ENCODE measurements at places on chromosomes 11 and 22.

GRCh38 chr22:44394246-44395117 lies 81.7 kb upstream of the SHISAL1 start:
- DNase-seq = no peak

DNA sequence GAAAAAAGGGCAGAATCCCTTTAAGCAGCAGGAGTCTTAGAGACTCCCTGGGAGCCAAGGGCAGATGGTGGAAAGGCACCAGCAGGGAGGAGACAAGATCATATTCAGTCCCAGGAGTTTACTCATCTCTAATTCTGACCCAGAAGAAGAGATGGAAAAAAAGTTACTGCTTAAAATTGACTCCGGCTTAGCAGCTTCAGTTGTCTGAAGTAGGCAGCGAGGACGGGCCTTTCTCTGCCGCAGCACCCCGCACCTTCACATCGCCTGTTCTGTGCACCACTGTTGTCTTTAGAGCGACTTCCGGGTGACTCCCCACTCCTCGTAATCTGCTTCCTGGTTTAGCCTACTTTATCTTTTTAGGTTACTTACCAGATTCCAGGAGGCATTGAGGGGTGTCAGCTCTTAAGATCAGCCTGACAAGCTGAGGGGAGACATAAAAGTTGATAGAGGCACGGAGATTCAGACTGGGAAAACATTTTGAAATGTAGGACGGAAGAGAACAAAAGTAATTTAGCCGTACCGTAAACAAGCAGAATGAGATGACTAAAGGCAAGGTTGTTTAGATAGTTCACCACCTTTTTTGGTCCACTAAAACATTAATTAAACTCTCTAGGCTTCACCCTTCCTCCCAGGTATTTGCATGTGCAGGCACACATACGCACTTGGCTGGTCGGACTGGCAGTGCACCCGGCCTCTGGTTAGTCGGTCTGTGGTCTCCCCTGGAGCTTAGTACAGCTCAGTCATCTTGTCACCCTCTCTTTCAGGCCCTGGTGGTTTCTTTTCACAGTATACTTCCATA lies 74.3 kb downstream of the CECR2 start:
- DNase-seq = no peak

DNA sequence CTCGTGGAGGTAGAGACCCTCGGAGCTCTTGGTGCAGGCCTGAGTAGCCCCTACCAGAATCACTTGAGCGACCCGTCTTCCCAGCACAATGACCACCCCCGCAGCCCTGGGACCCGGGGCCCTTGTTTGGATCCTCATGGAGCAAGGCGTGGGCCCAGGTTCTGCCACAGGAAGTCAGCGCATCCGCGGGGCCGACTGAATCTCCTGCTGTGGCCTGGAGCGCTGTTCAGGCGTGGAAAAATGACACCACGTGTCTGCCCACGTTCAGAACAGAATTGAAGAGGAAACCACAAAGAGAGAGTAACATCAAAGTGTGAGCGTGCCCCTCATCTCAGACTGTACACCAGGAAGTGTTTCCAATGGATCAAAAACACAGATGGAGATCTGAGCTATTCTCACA lies 1479.2 kb downstream of the TBC1D22A start:
- no peak for DNase-seq

- DNase-seq = no peak
These were observed 907 bp upstream of the PHLDA2 start for GRCh38 chr11:2929950-2930703.
